ENCODE measurements at places on chromosomes 7 and 10.

DNA sequence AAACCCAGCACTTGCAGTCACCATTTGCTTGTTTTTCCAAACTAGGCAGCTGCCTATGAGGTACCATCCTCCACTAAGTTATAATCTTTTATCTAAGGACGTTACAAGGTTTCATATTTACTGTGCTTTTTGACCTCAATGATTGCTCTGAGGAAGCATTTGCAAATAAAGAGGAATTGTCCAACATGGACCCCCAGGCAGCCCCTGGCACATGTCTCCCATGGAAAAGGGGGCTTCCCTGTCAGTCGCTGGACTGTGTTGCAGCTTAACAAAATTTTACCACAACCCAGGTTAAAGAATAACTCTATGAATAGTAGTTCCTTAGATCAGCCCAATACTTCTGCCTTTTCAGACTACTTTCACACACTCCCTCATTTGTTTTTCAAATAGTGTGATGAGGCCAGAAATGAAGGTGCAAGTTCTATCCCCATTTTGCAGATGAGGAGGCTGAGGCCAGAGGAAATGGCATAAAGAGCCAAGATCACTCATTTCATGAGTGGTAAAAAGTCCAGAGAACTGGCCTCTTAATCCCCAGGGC lies 52.8 kb upstream of the ZPBP start:
- DNase-seq = no peak

- DNase-seq = no peak
These were observed 299.9 kb upstream of the LRRN3 start for GRCh38 chr7:110790992-110791391.

- DNase-seq = no peak
These were observed 81.2 kb upstream of the PPIF start for GRCh38 chr10:79266084-79266483.

- DNase-seq = no peak
These were observed 734 bp upstream of the VGF start for GRCh38 chr7:101165958-101166647.

- DNase-seq = no peak
These were observed 29.1 kb downstream of the ZC3HC1 start for GRCh38 chr7:130022115-130022514.

DNA sequence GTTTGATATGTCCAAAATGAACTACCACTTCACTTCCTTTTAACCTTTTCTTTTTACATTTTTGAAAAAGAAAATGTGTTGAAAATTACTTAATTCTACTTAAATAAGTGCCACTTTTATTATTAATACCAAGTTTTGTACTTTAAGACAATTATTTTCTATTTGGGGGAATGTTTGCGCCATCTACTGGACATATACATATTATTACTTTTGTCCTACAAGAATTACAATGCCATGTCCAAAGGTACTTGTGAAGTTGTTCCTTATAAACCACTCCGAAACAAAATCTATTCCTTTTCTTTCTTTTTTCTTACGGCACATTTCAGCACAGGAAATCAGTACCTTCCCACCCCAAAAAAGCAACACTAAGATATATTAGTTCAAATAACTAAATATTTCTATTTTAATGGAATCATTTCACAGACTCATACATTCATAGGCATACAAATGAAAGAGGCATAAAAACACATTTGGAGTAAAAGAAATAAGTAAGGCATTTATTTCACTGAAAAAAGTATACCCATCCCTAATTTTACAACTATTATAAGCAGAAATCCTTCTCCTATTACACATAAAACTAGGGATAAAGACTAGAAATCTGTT lies 169.9 kb downstream of the RNF133 start:
- DNase-seq = no peak

DNA sequence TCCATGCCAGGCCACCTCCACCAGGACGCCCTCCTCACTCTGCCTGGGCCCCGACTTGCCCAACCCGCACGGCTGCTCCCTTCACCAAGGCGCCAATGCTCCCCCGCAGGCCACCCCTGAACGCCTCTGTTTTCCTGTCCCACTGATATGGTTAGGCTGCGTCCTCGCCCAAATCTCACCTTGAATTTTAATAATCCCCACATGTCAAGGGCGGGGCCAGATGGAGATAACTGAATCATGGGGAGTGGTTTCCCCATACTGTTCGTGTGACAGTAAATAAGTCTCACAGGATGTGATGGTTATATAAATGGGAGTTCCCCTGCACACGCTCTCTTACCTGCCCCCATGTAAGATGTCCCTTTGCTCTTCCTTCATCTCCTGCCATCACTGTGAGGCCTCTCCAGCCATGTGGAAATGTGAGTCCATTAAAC lies 29.8 kb downstream of the RSU1 start:
- DNase-seq = peak; percentile 61

GRCh38 chr10:49309691-49310411 lies 10.9 kb downstream of the C10orf71 start:
- DNase-seq = no peak

DNA sequence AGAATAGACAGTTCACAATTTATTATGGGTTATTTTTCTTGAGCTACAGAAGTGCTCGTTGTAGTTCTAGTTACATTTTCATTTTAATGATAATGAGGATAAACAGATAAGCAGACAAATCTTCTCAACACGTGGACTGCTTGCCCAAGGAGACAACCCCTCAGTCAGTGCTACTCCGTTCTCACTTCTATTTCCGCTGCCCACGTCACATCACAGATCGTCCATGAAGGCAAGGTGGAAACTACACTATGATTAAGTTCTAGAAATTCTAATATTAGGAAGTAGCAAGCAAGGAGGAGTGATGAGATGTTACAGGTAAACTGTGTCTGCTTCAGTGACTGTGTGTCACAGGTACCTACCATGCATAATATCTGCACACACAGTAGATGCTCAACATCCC lies 210.5 kb downstream of the CHCHD3 start:
- DNase-seq = no peak

- no peak for DNase-seq
These were observed 321.6 kb upstream of the LRRTM3 start for GRCh38 chr10:66604195-66604594.

- DNase-seq = peak; percentile 54
These were observed 6.3 kb downstream of the NAT16 start for GRCh38 chr7:101173752-101174244.

GRCh38 chr7:43569424-43569823 lies 13.5 kb upstream of the STK17A start:
- DNase-seq = no peak

- no peak for DNase-seq
These were observed 59.2 kb upstream of the GPR26 start for GRCh38 chr10:123606955-123607354.

DNA sequence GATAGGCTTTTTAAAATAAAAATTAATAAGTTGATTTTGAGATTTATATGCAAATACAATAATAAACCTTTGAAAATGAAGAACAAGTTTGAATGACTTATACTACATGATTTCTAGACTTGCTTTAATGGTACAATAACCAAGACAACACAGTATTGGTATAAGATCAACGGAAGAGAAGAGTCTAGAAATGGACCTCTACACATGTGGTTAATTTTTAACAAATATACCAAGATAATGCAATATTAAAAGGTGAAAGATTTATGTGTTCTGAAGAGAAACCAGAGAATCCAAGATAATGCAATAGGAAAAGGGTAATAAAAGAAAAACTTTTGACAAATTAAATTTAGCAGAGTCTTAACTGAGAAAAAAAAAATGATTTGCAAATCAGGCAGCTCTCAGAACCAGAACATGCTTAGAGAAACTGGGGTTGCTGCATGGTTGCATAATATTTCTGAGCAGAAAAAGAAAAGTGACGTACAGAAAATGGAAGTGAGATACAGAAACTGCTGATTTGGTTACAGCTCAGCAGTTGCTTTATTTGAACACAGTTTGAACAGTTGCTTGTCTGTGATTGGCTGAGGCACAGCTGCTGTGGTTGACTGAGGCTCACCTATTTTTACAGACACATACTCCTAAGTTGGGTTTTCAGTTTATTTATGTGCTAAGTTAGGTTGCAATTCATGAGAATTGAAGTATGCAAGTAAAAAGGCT lies 365.9 kb downstream of the CRPPA start:
- no peak for DNase-seq

GRCh38 chr10:112919721-112920120 lies 30.3 kb upstream of the TCF7L2 start:
- DNase-seq = no peak

DNA sequence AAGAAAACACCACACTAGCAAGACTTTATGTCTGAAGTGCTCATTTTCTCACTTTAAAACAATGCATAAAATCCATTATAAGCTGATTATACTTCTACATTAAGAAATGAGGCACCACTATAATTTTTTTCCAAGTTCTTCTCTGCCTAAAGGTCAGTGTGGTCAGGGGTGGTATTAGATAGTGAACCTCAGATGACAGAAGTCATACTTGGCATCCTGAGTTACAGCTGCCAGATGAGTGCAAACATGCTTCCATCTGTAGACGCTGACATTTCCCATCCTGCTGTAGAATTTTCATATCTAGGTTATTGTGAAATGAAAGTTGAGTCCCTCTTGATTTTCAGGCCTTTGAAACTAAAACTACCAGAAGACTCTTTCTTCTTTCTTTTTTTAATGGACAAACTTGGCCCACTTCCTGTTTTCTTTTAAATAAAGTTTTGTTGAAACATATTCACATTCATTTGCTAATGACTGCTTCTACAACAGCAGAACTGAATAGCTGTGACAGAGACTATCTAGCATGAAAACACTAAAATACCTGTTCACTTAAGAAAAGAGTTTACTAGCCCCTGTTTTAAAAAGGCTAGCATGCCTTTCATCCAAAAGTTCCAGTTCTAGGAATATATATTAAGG lies 900.8 kb downstream of the XPNPEP1 start:
- DNase-seq = no peak

- no peak for DNase-seq
These were observed 624.0 kb downstream of the NRG3 start for GRCh38 chr10:82498976-82499375.

DNA sequence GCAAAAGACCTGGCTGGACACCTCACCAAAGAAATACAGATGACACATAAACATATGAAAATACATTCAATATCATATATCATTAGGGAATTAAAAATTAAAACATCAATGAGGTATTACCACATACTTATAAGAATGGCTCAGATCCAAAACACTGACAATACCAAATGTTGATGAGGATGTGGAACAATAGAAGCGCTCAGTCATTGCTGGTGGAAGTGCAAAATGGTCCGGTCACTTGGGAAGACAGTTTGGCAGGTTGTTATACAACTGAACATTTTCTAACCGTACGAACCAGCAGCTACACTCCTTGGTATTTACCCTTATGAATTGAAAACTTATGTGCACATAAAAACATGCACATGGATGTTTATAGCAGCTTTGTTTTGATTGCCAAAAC lies 38.5 kb downstream of the ZMYND11 start:
- no peak for DNase-seq

GRCh38 chr10:70634011-70634410 lies 31.5 kb upstream of the PRF1 start:
- DNase-seq = no peak

- no peak for DNase-seq
These were observed 70.0 kb downstream of the MALSU1 start for GRCh38 chr7:23369100-23369499.

GRCh38 chr7:27132214-27132613 lies 1.7 kb upstream of the HOXA4 start:
- DNase-seq = no peak

GRCh38 chr7:121544726-121545125 lies 148.6 kb upstream of the FAM3C start:
- DNase-seq = no peak

GRCh38 chr7:22677680-22678079 lies 49.3 kb upstream of the IL6 start:
- DNase-seq = no peak

DNA sequence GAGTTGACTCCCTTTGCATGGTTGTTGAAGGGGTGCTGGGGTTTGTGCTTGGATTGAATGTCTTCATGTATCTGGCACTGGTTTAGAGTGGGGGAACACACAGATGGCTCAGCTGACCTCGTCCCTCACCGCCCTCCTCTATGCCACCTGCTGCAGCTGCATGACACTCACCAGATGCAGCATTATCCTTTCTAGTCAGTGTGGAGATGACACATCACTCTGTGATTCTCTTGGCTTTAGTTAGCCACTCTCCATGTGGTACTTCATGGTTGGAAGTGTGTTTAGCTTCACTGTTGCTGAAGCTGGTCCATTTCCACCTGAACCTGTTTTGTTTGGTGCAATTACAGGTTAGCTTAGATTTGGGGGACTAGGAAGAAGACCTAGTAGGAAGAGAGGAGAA lies 56.3 kb upstream of the BMPER start:
- DNase-seq = no peak

DNA sequence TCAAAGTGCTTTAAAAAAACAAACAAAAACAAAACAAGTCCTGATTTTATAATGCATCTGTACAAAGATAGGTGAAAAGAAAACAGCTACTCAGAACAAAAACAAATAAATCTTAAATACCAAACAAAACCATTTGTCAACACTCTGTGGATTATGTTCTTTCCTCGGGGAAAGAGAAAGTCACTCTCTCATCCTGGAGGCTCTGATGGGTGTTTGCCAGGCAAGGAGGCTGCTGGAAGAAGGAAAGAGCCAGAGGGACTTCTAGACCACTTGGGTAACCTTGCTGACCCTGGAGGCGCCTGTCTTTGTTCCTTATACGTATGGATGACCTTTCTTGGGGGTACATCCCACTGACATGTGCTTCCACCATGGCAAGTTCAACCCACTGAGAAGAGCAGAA lies 92.8 kb downstream of the ZRANB1 start:
- no peak for DNase-seq

- no peak for DNase-seq
These were observed 25.6 kb upstream of the CRTAC1 start for GRCh38 chr10:98055841-98056516.

- DNase-seq = no peak
These were observed 12.3 kb downstream of the HUS1 start for GRCh38 chr7:47967123-47967522.

DNA sequence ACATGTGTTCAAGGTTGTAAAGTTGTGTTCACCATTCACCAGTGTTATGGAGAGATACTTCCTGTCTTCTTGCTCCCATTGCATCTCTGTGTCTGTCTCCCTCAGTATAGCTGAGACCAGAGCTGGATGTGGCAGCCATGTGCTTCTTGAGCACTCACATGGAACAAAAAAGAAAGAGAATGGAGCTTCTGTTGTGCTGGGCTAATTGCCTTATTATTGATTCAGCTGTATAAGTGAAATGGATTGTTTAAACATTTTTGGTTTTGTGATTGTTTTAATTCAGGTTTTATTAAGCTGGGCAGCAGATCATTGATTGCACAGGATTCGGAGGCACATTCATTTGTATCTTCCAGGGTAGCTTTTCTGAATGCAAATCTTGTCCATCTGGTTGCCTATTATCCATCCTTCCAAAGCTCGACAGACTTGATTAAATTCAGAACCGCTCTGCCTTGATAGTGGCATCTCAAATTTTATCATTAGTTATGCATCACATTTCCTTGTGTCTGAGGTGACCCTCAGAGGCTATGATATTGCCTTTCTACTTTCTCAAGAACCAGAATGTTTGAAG lies 119.9 kb downstream of the CCNY start:
- DNase-seq = no peak

- DNase-seq = no peak
These were observed 96.1 kb downstream of the PHTF2 start for GRCh38 chr7:77894574-77895091.

- DNase-seq = no peak
These were observed 5.3 kb upstream of the CUZD1 start for GRCh38 chr10:122850705-122851640.

- no peak for DNase-seq
These were observed 75.2 kb downstream of the CDH23 start for GRCh38 chr10:71471957-71472365.
